ENCODE measurements at places on chromosomes 5 and 9. TPM values are rescaled to one million over a fixed set of nuclear protein-coding genes. Genes with fewer than 3 reads are reported as not detected.

DNA sequence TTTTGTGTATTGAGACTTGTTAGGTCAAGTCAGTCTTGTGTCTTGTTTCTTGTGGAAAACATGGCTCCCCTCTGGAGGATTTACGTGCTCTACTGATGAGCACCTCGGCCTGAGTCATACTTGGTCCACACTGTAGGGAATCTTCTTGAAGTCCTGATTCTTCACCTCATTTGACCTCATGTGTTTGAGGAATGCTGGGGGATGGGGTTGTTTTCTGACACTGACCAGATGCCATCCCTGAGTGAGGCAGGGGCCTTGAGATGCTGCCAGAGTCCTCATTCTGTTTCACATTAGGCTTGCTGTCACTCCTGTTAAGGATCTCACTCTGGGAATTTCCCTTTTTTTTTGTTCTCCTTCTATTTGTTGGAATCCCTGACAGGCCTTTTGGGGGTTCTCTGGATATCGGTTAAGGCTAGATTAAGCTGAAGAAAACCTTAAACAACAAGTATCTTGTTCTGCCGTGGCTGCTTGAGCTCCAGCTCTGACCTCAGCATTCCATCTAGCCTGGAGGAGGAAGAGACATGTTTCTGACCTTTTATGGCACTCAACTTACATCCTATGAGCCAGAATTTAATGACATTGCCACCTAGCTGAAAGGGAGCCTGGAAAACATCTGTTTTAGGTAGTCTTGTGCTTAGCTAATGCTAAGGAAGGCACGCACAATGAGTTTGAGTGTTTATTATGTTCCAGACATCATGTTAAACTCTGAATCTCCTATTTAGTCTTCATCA is 20.6 kb downstream of the TCOF1 start:
- no peak for DNase-seq

DNA sequence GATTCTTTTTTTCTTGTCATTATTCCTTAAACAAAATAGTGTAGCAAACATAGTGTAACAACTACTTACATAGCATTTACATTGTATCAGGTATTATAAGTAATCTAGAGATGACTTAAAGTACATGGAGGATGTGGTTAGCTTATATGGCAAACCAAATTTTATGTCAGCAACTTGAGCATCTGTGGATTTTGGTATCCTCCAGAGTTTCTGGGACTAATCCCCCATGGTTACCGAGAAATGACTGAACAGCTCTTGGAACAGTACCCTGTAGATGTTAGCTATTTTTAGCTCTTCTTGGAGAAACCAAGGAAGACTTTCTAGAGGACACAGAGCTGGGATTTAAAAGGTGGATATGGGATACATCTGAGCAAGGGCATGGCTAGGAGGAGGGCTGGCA is 157.6 kb upstream of the KLF4 start:
- no peak for DNase-seq

The ANP32B gene
- total RNA-seq = 54.5 TPM

DNA sequence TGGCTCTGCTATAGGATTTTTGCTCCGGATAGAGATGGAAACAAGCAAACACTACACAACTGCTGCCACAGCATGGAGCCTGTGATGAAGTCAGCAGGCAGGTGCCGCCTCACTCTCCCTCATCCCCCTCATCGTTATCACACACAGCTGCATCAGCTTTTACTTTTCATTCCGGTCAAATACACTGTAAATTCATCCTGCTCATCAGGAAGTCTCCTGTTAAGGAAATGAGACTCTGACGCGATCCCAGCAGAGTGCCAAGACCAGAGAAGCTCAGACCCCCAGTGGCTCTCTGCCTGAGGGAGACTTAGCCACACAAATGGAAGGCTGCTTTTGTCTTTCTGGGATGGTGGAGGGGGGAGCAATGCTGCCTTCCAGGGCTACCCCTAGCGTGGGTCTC is 270.2 kb downstream of the ELAVL2 start:
- DNase-seq = no peak

GRCh38 chr5:138102454-138103318 is 18.9 kb downstream of the WNT8A start:
- no peak for DNase-seq

GRCh38 chr5:141211-141610 is 49.2 kb downstream of the PLEKHG4B start:
- DNase-seq = no peak
